ENCODE measurements at places on chromosomes 3 and 15.

DNA sequence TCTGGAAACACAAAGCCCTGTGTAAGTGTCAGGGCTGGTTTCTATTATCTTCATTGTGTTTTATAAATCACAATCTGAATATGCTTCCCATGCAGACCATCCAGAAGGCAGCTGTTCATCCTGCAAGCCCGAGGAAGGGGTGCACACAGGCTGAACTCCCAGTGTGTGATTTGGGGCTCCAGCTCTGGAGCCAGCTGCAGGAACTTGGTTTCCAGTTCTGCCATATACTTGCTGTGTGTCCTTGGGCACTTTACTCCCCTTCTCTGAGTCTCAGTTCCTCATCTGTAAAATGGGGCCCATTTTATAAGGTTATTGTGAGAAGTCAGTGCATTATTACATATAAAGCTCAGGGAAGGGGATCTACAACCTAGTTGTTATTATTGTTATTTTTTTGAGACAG, 22.6 kb downstream of the CYP8B1 start:
- no peak for DNase-seq

GRCh38 chr3:163018664-163019063, 1522.1 kb downstream of the OTOL1 start:
- no peak for DNase-seq

DNA sequence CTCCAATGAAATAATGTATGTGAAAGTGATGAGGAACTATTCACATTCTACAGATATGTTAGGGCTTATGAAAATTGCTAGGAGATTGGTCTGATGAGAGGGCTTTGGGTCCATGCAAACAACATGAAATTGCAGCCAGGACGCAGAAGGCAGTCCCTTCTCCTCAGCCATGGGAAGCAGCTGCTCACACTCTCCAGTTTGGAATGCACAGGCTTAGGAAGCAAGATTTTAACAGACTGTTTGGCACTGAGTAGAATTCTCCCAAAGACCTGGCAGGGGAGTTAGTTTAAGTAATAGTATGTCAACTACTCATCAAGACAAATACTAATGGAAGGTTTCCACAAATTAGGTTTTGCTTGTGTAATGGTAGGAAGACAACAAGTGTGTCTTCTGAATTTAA, 500.7 kb upstream of the ARRDC4 start:
- no peak for DNase-seq

DNA sequence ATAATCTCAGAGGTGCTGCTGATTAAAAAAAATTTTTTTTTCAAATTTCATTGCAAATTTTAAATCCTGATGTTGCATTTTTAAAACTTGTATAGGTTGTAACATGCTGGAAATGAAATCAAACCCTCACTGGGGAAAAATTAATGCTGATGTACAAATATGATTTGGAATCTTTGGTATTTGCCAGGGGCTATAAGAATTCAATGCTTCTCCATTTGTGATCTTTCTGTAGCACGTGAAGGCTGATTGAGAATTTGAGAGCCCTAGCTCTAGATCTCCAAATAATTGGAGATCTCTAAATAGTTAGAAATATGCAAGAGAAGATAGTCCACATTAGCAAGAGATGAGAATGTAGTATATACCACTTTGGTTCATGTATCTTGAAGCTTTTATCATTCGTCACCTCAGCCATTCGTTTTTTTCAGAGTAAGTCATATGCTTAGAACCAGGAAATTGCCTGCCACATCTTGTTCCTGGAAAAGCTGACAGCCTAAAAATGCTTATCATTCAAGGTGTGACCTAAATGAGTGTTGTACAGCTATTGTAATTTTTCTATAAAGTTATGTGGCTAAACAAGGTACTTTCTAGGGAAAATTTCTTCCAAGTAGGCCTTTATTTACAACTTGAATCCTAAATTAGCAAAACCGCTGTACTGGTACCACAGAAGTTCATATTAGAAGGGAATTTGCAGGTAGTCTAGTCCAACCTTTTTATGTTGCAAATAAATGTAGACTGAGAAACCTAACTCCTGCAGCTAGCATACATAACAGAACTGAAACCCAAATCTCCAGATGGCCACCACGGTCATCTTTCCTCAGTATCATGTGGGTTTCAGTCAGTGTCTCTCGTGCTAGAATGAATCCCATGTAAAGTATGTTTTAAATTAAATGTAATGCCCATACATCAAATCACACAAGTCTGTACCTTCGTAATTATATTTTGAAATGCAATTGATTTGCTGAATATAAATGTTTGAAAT, 48.5 kb downstream of the FNDC3B start:
- no peak for DNase-seq

DNA sequence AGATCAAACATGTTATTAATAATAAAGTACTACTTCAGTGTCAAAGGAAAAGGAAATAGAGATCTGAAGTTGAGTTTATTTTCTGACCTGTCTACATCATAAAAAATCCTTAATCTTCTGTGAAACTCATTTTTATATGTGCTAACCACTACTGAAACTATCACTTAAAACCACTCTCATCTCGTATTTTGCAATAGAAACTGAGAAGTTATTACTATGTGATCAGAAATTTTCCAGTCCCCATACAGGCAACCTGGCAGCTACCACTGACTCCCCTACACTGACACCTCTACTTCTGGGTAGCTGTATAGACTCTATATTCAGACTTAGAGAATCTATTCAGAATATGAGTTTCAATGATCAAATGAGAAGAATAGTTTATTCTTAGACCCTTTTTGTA, 8.3 kb downstream of the HDGFL3 start:
- DNase-seq = no peak
